Breast epithelium (tissue), 4 donors: ENCODE measurements at places on chromosomes 6 and 20. TPM values are rescaled to one million over a fixed set of nuclear protein-coding genes. Genes with fewer than 3 reads are reported as not detected.

MYCT1 gene
- total RNA-seq, result 6.6 TPM

SRC gene
- total RNA-seq, result 20.6 TPM

DNA sequence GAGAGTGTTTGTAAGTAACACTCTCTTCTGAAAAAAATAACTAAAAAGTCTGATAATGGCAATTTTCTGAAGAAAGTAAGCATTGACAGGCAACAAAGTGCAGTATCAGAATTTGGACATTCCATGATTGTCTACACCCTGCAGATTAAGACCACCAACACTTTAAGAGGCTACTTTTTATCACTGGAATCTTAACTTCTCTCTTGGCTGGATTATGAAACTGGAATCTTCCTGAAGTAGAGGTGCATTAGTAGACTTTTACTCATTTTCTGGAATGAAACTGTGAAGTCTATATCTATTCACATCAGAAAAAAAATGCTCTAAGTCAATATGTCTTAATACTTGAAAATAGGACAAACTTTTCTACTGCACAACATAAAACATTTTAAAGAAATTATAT lies 547.5 kb downstream of the COL12A1 start:
- DNase-seq, result no peak
- H3K4me1 ChIP-seq, result no peaks in the 10 kb centered on the region
- no peaks in the 10 kb centered on the region for H3K27me3 ChIP-seq
- H3K4me3 ChIP-seq, result no peak overlapping the region
- H3K36me3 ChIP-seq, result no peaks in the 10 kb centered on the region

- H3K4me3 ChIP-seq, result peak overlapping the region; percentile 46
- no peaks in the 10 kb centered on the region for H3K36me3 ChIP-seq
- no peaks in the 10 kb centered on the region for H3K27me3 ChIP-seq
- DNase-seq, result peak; percentile 80
Observed at GRCh38 chr20:19212821-19213502, 520 bp downstream of the SLC24A3 start.

SRSF12 gene
- total RNA-seq, result 0.98 TPM

RGS17 gene
- 0.29 TPM for total RNA-seq
